Stimulated activated CD8-positive, alpha-beta memory T cell treated with anti-CD3 and anti-CD28 coated beads, Interleukin-4, amount 100 ng/mL, for 24 hours (primary cell): ENCODE measurements at places on chromosomes 12 and 14.
A peak's percentile ranks its signal among the peaks of the same experiment; 100 is the strongest.

DNA sequence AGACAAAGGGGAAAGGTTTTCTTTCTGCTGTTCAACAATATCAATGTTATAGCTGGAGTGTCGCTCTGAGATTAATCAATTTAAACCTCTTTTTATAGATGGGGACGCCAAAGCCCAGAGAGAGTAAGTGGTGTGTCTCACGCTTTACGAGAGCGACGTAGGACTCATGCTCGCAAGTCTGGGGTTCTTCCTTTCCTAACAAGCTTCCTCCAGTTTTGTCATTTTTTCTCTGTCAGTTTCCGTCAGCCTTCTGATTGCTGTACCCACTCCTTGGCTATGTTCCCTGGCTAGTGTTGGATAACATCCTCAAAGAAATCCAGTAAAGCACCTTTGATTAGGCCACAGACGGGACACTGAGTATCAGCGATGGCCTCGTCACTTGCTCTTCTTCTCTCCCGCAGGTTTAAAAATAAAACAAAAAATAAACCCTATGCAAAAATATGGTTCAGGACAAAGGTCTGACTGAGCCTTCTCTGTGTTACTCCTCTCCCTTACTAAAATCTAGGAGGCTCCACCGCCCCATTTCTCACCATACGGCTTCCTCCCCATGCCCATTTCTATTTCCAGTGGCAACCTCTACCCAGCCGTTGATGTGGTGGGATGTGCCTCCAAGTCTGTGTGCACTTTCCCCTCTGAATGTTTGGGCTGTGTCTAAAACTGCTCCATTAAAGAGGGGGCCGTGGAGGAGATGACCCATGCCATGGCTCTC lies 172.7 kb upstream of the PARP11 start:
- no peak for DNase-seq

DNA sequence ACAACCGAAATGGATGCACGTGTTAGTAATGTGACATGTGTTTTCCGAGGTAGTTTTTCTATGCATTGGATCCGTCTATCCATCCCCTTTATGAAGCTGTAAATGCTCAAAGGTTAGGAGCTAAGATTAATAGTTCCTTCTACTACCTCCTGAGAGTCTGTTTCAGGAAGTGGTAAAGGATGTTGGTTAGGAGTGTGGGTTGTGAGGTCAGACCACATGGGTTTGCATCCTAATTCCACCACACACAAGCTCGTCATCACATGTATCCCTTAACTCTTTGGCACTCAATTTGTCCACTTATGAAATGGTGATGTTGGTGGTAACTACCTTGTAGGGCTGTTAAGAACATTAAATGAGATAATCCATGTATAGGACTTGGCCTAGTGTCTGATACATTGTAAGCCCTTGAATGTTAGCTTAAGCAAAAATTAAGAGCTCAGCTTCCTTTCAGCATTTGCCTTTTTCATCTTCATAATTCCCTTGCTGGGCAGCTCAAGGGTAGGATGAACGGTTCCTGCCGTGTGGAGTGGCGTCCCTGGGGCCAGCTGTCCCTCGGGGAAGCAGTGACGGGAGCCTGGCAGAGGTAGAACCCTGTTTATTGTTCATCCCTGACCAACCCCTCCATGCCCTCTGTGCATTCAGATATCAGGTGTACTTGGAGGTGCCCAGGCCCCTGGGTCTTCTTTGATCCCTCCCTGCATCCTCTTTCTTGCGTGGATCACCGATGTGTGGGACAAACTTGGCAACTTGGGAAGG lies 52.3 kb downstream of the TSPAN9 start:
- peak; percentile 8 for DNase-seq

GRCh38 chr12:128664501-128664900 lies 159.3 kb downstream of the SLC15A4 start:
- DNase-seq = no peak

DNA sequence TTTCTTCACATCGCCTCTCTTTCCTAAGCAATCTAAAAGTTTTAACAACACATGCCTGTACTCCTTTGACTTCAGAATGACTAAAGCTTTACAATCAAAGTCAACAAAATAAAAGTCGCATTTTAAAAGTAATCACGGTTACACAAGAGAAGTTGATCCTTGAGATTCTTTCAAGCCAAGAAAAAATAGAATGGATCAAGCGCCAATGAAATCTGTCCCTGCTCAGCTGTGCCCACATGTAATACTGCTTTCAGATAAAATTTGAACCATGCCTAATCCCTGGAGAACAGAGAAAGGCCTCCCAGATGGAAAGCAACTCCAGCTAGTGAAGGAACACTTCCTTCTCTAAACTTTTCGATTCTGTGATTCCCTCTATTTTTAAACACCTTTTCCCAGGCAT lies 113.1 kb downstream of the FBXL14 start:
- DNase-seq = no peak

GRCh38 chr12:45994736-45995135 lies 4.4 kb upstream of the SCAF11 start:
- no peak for DNase-seq

DNA sequence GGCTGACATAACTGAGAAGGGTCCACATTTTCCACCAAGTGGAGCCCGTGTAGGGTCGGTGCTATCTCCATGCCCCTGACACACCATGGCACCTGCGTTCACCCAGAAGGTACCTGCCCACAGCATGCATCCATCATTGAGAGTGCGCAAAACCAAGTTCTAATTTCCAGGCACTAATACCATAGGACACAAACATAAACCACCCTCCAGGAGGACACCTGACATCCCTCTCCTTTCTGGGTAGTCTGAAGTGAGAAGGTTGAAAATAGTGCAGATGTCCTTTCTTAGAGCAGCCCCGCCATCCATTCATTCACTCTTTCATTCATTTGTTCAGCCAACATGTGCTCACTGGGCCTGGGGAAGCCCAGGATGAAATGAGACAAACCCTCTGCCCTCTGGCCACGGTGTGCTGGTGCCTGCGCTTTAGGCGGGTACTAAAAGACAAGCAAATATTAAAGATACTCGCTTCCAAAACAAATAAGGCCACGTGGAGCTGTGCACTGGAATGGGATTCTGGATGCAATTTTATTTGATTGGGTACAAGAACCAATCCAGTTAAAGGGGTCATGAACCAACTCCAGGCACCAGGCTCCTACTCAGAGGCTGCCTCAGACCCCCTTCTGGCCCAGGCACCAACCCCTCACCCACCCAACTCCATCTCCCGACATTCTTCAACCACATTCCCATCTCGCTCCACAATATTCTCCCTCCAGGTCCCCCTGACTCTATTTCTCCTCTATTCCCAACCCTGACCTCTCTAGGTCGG lies 1.2 kb downstream of the TTC7B start:
- no peak for DNase-seq

- DNase-seq = no peak
Observed at GRCh38 chr14:28707814-28708213, 58.8 kb upstream of the FOXG1 start.

DNA sequence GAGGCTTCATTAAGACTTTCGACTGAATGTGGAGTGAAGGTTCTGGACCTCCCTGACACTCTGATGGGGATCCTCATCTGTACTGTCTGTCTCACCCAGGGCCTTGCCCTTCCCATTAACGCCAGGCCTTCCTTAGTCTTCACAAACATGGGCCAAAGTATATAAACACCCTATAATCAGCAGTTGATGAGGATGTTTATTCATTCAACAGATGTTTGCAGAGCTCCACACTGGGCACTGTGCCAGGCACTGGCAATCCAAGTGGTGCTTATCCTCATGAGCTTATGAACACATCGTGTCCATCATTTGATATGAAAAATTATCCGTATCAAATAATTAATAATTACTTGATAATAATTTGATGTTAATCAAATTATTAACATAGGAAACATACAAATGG lies 454.4 kb downstream of the FUT8 start:
- DNase-seq = no peak

- no peak for DNase-seq
Observed at GRCh38 chr14:102325791-102326345, 6.3 kb downstream of the ZNF839 start.

DNA sequence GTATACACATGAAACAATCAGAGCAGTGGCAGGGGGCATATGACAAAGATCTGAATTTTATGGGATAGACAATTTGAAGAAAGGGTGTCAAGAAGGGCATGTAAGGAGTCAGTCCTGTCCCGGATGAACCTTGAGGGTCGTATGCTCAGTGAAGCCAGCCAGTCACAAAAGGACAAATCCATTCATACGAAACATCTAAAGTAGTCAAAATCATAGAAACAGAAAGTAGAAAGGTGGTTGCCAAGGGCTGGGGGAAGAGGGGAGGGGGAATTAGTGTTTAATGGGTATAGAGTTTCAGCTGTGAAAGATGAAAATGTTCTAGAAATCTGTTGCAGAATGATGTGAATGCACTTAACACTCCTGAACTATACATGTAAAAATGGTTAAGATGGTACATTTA lies 157.5 kb downstream of the TGFB3 start:
- DNase-seq = no peak

DNA sequence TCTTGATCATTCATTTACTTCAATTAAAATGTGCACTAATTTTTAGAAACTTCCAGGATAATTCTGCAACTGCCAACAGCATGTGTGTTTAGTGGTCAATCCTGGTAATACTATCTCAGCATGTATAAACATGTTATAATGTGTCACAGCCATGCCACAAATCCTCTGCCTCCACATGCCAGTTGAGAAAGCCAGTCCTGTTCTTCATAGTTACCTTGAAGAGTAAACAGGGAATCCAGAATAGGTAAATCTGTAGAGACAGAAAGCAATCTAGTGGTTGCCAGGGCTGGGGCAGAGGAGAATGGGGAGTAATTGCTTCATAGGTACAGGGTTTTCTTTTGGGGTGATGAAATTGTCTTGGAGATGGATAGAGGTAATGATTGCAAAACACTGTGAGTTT lies 85.9 kb downstream of the ARMH4 start:
- no peak for DNase-seq

DNA sequence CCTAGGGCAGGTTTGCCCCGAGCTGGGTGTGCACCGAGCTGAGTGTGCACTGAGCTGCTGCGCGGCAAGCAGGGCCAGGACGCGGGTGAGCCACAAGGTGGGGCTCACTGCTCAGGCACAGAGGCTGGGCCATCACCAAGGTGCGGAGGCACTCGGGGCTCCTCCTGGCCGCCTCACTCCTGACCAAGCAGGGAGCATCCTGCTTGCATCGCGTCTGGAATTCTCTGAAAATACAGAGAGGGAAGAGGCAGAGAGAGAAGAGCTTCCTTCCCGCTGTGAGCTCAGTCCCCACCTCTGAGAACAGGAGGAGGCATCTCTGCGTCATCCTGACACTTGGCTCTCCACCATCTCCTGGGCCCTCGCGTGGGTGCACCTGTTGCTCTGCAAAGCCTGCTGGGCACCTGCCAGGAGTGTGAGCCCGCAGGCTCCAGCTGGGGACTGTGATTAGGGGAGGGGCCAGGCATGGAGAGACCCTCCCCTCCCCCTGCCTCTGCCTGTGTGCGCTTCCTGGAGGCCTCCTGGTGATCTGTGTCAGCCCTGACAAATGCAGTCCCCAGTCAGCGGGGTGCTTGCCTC lies 116.3 kb downstream of the GLT1D1 start:
- DNase-seq = peak; percentile 12

DNA sequence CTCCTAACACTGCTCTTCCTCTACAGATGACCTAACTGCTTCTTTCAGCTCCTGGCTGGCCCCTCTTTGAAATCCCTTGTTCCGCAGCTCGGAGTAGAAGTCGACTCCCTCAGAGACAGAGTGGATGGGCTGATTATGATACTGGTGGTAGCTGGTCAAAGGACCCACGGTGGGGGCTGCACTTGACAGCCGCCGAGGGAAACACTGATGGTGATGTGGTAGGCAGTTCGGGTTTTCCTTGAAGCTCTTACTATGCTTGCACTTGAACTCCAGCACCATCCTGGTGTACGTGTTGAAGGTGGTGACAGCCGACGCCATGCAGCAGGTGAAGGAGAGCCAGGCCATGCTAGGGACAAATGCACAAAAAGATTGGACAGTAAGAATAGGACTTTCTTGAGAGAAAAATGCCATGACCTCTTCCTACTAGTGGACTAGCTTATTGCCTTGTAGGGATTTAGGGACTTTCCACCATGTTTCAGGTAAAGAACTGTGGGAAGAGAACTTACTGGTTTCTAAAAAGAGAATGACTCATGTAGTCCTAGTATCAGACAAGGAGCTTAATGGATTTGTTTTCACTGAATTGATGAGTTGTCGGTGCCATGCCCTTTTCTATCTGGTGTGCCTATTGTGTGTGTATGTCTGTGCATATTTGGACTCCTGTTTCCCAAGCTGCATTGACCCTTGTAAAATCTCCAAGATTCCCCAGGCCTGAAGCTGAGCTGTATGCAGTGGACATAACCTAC lies 18.4 kb downstream of the GSG1 start:
- DNase-seq = no peak

DNA sequence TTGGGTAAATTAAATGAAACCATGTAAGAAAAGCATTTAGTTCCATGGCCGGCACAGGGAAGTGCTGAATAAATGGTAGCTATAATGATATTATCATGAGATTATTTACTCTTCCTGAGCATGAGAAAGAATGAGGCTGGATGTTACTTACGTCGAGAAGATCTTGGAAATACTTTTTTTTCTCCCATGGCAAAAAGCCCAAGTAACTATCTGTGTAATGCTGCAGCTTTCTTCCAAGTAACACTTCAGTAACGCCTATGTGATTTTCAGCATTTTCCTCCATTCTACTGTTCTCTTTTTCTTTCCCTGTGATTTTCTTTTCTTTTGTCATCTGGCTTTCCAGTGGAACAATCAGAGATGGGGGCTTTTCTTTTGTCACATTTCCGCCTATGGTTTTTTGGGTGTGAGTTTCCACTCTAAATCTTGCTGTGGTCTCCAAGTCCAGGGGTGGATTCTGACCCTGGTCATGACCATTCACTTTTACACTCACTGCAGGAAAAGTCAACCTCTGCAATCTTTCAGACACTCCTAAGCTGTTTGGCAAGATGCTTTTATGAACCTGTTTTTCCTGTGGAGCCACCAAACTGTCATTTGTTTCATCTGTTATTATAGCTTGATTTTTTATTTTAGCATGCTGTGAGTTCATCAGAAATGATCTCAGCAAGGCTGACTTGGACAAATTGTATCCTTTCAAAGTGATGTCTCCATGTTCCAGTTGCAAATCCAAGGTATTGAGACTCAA lies 25.0 kb upstream of the SYCP3 start:
- DNase-seq = no peak

GRCh38 chr12:14417715-14418114 lies 52.2 kb downstream of the ATF7IP start:
- peak; percentile 39 for DNase-seq

GRCh38 chr12:89316705-89317139 lies 35.6 kb downstream of the DUSP6 start:
- DNase-seq = no peak

DNA sequence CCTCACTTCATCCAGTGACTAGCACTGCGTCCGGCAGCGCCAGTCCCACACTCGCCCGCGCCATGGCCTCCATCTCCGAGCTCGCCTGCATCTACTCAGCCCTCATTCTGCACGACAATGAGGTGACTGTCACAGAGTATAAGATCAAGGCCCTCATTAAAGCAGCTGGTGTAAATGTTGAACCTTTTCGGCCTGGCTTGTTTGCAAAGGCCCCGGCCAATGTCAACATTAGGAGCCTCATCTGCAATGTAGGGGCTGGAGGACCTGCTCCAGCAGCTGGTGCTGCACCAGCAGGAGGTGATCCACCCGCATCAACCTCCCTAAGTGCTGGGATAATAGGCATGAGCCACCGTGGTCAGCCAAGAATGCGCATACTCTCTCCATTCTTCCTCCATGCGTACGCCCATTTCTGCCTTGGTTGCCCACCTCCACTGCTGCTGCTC lies 59.9 kb downstream of the IRF2BPL start:
- no peak for DNase-seq
